Endodermal cell (in vitro differentiated cells): ENCODE measurements at places on chromosomes 1 and 21. TPM values are rescaled to one million over a fixed set of nuclear protein-coding genes. Genes with fewer than 3 reads are reported as not detected.

- DNase-seq, result no peak
- H3K27ac ChIP-seq, result no peak overlapping the region
- H3K27me3 ChIP-seq, result no peaks in the 10 kb centered on the region
- H3K4me3 ChIP-seq, result no peak overlapping the region
Observed at GRCh38 chr1:44929531-44929930, 56.9 kb downstream of the EIF2B3 start.

DNA sequence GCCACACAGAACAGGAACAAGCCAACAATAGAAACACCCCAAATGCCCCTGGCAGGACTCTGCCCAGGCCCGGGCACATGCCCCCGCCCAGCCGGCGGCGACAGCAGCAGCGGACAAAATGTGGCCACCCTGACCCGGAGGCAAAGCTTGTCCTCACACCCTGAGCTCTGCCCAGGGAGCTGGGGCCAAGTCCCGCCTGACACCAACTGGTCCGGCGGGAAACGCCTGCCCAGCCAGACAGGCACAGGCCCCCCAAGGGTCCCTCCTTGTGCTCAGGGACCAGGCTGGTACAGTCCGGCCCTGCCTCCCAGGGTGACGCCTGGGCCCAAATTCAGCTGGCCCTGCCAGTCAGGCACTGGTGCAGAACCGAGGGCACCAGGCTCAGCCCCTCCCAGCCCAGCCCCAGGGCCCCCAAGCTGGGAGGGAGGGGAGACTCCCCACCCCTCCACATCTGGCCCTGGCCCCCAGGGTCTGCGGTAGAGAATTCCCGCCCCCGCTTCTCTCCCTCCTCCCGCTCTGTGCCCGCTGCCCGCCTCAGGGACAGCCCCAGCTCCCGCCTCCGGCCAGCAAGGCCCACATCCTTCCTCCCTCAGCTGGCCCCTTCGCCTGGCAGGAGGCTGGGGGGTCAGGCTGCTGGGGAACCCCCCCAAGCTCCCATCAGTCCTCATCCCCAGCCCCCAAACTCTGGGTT lies 2.0 kb downstream of the AHDC1 start:
- H3K27me3 ChIP-seq, result no peaks in the 10 kb centered on the region
- H3K27ac ChIP-seq, result peak overlapping the region; percentile 51
- no peaks in the 10 kb centered on the region for H3K36me3 ChIP-seq
- peak overlapping the region; percentile 82 for H3K4me3 ChIP-seq
- H3K4me1 ChIP-seq, result peaks cover 24% of the 10 kb centered on the region

- DNase-seq, result no peak
- no peaks in the 10 kb centered on the region for H3K27me3 ChIP-seq
- no peaks in the 10 kb centered on the region for H3K4me1 ChIP-seq
- no peak overlapping the region for H3K4me3 ChIP-seq
- H3K27ac ChIP-seq, result no peak overlapping the region
Observed at GRCh38 chr1:49346767-49347349, 570.2 kb upstream of the BEND5 start.

- H3K4me1 ChIP-seq, result peaks cover 4% of the 10 kb centered on the region
- no peak overlapping the region for H3K27ac ChIP-seq
- H3K27me3 ChIP-seq, result no peaks in the 10 kb centered on the region
- DNase-seq, result no peak
- H3K4me3 ChIP-seq, result no peak overlapping the region
Observed at GRCh38 chr1:99018313-99018712, 13.7 kb upstream of the PLPPR5 start.

GRCh38 chr1:4689941-4690635 lies 35.7 kb downstream of the AJAP1 start:
- peaks cover 23% of the 10 kb centered on the region for H3K36me3 ChIP-seq
- peaks cover 1% of the 10 kb centered on the region for H3K4me1 ChIP-seq
- no peaks in the 10 kb centered on the region for H3K27me3 ChIP-seq
- DNase-seq, result no peak
- no peak overlapping the region for H3K4me3 ChIP-seq

- H3K27me3 ChIP-seq, result no peaks in the 10 kb centered on the region
- H3K4me1 ChIP-seq, result no peaks in the 10 kb centered on the region
- no peak for DNase-seq
- no peaks in the 10 kb centered on the region for H3K36me3 ChIP-seq
Observed at GRCh38 chr1:222892137-222892769, 77.4 kb downstream of the DISP1 start.

DNA sequence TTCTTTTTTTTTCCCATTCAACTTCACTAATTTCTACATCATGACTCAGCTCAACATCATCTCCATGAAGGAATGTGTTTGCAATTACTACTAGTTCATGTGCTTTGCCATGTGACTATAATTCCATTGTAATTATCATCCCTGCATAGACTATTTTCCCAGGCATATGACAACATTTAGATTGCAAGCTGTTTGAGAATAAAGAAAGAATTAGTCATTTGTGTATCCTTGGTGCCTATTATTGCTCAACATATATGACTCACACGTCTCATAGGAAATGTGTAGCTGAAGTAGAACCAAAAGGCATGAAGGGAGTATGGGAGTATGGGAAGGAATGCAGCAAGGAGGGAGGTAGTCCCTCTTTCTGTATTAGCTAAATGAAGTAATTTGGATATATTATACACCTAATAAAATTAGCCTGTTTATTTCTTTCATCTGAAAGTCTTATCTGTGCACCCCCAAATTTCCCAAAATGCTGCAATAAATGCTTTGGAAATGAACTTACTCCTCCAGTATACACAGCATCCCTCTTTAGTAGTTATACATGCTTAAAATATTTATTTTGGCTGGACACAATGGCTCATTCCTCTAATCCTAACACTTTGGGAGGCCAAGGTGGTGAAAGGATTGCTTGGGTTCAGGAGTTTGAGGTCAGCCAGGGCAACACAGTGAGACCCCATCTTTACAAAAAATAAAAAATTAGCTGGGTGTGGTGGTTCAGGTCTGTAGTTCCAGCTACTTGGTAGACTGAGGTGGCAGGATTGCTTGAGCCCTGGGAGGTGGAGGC lies 316.9 kb upstream of the ADGRL4 start:
- no peak overlapping the region for H3K27ac ChIP-seq
- no peaks in the 10 kb centered on the region for H3K27me3 ChIP-seq

- no peaks in the 10 kb centered on the region for H3K27me3 ChIP-seq
- H3K36me3 ChIP-seq, result no peaks in the 10 kb centered on the region
- H3K4me3 ChIP-seq, result no peak overlapping the region
- no peak overlapping the region for H3K27ac ChIP-seq
- H3K4me1 ChIP-seq, result no peaks in the 10 kb centered on the region
Observed at GRCh38 chr1:103514920-103515503, 10.5 kb upstream of the RNPC3 start.

- H3K27ac ChIP-seq, result no peak overlapping the region
- peaks cover 19% of the 10 kb centered on the region for H3K27me3 ChIP-seq
- H3K4me1 ChIP-seq, result no peaks in the 10 kb centered on the region
- H3K36me3 ChIP-seq, result no peaks in the 10 kb centered on the region
- no peak for DNase-seq
- no peak overlapping the region for H3K4me3 ChIP-seq
Observed at GRCh38 chr1:201110616-201111015, 1.6 kb downstream of the CACNA1S start.

DNA sequence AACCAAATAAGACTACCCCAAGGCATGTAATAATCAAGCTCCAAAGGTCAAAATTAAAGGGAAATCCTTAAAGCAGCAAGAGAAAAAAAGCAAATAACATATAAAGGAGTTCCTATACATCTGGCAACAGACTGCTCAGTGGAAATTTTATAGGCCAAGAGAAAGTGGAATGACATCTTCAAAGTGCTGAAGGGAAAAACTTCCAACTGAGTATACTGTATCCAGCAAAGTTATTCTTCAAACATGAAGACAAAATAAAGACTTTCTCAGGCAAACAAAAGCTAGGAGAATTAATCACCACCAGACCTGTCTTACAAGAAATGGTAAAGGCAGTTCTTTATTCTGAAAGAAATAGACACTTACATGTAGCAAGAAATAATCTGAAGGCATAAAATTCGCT lies 45.0 kb upstream of the SLC44A5 start:
- H3K36me3 ChIP-seq, result no peaks in the 10 kb centered on the region
- H3K27ac ChIP-seq, result no peak overlapping the region
- no peaks in the 10 kb centered on the region for H3K4me1 ChIP-seq
- H3K27me3 ChIP-seq, result no peaks in the 10 kb centered on the region
- no peak for DNase-seq

GRCh38 chr21:45938453-45938755 lies 43.2 kb upstream of the COL6A1 start:
- no peaks in the 10 kb centered on the region for H3K4me1 ChIP-seq
- H3K27me3 ChIP-seq, result no peaks in the 10 kb centered on the region
- H3K4me3 ChIP-seq, result no peak overlapping the region
- DNase-seq, result no peak
- no peak overlapping the region for H3K27ac ChIP-seq
- H3K36me3 ChIP-seq, result no peaks in the 10 kb centered on the region

GRCh38 chr21:42344631-42345030 lies 6.2 kb downstream of the TFF2 start:
- peaks cover 3% of the 10 kb centered on the region for H3K4me1 ChIP-seq
- no peaks in the 10 kb centered on the region for H3K27me3 ChIP-seq
- H3K27ac ChIP-seq, result no peak overlapping the region
- peak; percentile 22 for DNase-seq
- H3K4me3 ChIP-seq, result no peak overlapping the region

- H3K27me3 ChIP-seq, result no peaks in the 10 kb centered on the region
- no peaks in the 10 kb centered on the region for H3K4me1 ChIP-seq
- DNase-seq, result peak; percentile 26
Observed at GRCh38 chr1:212930986-212931678, 19.2 kb upstream of the VASH2 start.

GRCh38 chr21:43334214-43334958 lies 92.5 kb downstream of the SIK1 start:
- DNase-seq, result no peak
- no peak overlapping the region for H3K27ac ChIP-seq
- no peak overlapping the region for H3K4me3 ChIP-seq

- no peak overlapping the region for H3K27ac ChIP-seq
- H3K4me3 ChIP-seq, result no peak overlapping the region
- peaks cover 55% of the 10 kb centered on the region for H3K36me3 ChIP-seq
- H3K27me3 ChIP-seq, result no peaks in the 10 kb centered on the region
- no peak for DNase-seq
- no peaks in the 10 kb centered on the region for H3K4me1 ChIP-seq
Observed at GRCh38 chr1:229325853-229326487, 16.9 kb downstream of the CCSAP start.

Gene SIM2
- 0.12 TPM in 1 of 3 replicates, not detected in the others for total RNA-seq

Gene KRTAP12-2
- not detected in 2 replicates for total RNA-seq

Gene ELAPOR1
- total RNA-seq, result 0.59 to 0.89 TPM (median 0.76 TPM) in 3 replicates

Gene HLX
- total RNA-seq, result 2.9 to 26.1 TPM (median 4.4 TPM) in 3 replicates

Gene MARK1
- total RNA-seq, result 5.3 to 10.0 TPM (median 8.8 TPM) in 3 replicates

Gene PLA2G2F
- total RNA-seq, result not detected in 3 replicates

Gene MAP1LC3C
- total RNA-seq, result 0.31 TPM in 1 of 3 replicates, not detected in the others
